ENCODE measurements at places on chromosomes 4 and X.

GRCh38 chr4:31467781-31468180, 747.6 kb downstream of the PCDH7 start:
- no peak for DNase-seq

DNA sequence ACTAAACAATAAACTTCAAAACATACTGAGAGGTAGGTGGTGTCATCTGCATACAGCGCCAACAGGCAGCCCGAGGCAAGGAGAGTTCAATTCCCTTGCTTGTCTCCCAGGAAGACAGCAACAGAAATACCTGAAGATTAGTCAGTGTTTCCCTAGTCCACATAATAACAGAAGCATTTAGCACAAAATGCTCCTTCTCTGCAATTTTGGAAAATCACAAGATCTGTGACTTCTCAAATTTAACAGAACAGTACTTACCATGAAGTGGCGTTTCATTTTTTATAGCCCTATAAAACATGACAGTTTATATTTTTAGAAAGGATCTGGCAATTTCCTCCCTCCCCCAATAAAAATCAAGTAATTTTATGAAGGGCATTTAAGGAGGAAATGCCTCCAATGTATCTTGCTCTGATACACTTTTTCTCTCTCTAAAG, 67.1 kb upstream of the MYOZ2 start:
- DNase-seq, result no peak

DNA sequence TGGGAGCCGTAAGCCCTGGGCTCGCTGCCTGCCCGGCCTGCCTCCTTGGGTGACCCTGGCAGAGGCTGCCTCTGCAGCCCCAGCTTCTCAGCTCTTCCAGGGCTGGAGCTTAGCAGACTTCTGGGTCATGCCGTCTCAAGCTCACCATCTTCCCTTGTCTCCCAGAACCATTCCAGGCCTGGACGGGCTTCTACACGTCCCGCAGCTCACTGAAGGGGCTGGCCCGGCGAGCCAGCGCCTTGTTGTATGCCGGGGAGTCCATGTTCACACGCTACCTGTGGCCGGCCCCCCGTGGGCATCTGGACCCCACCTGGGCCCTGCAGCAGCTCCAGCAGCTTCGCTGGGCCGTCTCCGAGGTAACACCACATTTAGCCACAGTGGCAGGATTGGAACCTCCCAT, 22.0 kb downstream of the MAN2B2 start:
- no peak for DNase-seq

DNA sequence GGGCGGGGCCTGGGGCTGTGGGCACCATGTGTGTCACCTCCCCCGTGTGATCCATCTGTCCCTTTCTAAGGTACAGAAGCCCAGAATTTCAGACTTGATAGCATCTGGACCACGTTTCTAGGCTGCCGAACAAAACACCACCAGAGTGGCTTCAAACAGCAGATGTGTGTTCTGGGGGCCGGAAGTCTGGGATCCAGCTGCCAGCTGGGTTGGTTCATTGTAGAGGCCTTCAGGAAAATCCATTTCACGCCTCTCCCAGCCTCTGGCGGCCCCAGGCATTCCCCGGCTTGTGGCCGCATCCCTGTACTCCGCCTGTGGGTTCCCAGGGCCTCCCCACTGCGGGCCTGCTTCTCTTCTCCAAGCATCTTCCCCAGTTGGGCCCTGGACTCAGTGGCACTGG, 39.6 kb upstream of the GPR78 start:
- DNase-seq, result no peak

DNA sequence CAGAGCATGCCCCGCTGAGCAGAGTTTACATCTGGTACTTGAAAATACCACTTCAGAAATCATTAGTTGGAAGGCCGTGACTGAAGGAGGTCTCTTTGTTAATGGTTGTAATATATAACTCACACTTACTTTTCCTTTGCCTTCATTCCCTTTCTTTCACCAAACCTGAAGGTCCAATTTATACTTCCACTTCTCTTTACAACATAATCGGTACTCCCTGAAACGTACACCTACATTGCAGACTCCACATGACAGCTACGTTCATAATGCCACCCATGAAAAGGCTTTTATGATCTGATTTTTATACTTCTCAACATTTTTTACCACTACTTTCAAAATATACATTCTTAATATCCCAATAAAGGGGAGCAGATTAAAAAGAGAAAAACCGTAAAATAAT, 298.7 kb downstream of the C4orf33 start:
- no peak for DNase-seq

- DNase-seq, result no peak
These were observed 176.9 kb upstream of the HS3ST1 start for GRCh38 chr4:11605597-11605996.

DNA sequence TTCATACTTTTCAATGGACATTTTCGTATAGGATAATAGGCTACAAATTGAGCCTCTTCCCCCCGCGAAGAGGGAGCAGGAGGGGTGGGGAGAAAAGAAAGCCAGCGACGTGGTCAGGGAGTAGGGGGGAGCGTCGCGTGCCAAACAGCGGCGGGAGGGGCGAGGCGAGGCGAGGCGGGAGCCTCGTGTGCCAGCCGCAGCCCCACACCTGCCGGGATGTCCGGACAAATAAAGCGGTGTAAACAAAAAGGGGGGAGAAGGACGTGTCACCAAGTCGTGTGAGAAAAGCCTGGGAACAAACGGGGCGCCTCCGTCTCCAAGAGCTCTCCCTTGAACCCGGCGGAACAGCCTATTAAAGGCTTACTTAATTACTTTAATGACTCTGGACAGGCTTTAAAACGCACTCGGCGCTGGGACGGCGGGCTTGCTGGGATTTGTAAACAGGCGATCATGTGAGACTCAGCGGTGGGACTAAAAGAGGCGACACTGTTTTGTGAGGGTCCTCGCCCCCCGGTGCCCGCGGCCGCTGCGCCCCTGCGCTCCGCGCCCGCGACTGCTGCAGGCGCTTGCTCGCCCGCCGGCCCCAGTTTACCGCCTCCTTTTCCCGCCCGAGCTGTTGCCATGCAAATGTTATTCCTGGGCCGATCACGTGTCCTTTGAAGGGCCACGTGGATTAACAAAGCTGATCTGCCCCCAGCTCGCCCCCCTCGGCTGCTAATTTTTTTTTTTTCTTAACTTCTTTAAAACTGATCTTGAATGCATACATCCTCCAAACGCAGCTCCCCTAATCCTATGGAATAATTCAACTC, at the start of gene HELT:
HELT (plus strand) TSS at position 527 of the 809 bp plus-strand sequence. CDS start 439 bp downstream, outside the sequence.
- no peak for DNase-seq

- peak; percentile 14 for DNase-seq
These were observed 1.8 kb upstream of the KDM6A start for GRCh38 chrX:44871114-44871645.

GRCh38 chr4:145625677-145626622, 6.8 kb downstream of the MMAA start:
- DNase-seq, result no peak

DNA sequence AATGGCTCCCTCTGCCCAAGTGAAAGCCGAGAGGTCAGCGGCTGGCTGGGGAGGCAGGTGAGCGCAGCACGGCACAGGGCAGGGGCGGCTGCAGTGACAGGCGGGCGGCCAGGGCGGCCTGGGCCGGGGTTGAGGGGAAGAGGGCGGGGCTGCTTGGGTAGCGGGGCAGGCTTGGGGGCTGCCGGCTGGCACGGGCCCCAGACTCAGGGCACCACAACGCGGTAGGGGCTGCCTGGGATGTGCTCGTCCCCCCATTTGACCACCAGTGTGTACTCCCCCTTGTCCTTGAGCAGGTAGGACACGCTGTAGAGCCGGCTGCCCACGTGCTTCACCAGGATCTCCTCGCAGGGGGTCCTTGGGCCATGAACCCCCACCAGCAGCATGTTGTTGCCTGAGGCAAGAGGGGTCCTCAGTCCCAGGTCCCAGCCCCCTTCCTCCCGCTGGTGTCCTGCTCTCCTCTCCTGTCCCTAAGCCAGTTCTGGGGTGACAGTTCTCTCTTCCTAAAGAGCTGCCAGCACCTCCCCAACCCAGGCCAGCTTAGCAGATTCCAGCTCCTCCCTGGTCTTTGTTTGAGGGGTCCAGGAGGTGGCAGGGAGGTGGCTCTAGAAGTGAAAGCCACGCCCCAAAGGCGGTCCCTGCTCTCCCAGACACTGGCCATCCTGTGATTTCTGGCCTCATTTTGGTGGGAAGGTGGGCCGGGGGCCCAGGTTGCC, 25.6 kb downstream of the FLNA start:
- no peak for DNase-seq

DNA sequence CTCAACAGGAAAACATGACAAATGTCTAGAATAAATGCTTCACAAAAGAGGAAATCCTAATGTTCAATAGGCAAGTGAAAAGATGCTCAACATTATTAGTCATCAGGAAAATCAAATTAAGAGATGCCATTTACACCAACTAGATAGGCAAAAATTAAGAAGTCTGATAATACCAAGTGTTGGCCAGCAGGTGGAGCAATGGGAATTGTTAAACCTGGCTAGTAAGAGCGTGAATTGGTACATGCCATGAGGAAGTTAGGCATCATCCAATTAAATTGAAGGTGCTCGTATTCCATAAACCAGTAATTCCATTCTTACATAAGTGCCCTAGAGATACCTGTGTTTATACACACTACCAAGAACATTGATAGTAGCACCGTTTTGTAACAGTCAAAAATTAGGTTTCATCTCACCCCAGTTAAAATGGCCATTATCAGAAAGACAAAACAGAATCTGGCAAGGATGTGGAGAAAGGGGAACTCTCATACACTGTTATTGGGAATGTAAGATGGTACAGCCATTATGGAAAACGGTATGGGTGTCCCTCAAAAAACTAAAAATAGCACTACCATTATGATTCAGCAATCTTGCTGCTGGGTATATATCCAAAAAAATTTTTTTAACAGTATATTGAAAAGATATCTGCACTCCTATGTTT, 14.0 kb upstream of the ZCCHC18 start:
- DNase-seq, result no peak
